CD4-positive, alpha-beta T cell (primary cell): ENCODE measurements at places on chromosomes 3 and 15.
A peak's percentile ranks its signal among the peaks of the same experiment; 100 is the strongest.

DNA sequence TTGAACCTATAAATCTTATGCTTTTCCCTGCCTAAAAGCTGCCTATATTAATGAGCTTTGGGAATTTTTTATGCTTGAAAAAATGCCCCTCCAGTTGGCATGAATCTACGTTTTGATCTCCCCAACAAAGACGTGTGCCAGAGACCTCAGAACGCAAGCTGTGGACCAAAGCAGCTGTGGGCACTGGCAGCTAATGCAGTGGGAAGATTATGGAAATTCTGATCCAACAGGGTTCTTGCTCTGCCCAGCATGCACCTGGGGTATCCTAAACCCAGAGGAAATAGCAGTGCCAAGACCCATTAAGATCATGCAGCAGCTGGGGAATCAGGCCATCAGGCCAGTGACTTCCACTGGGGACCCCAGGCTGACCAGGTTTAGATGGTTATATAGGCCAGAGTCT lies 423.0 kb downstream of the ZBBX start:
- DNase-seq = no peak

DNA sequence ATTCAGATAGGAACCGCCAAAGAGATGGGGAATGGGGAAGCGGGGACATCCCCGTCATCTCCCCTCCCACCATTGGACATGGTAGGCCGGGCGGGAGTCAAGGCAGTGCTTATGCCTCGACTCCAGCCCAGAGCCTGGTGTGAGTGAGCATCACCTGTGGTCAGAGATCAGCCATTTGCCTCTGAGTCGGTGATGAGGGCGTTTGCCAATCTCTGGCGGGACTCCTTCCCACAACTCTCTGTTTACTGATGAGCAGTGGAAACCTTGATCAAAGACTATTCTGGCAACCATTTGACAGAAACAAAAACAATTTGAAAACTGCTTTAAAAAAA lies 63.9 kb upstream of the HES1 start:
- no peak for DNase-seq

- no peak for DNase-seq
Measured at GRCh38 chr15:93716615-93717231, 514.6 kb upstream of the MCTP2 start.

- DNase-seq = no peak
Measured at GRCh38 chr3:65083240-65083639, 395.4 kb upstream of the ADAMTS9 start.

DNA sequence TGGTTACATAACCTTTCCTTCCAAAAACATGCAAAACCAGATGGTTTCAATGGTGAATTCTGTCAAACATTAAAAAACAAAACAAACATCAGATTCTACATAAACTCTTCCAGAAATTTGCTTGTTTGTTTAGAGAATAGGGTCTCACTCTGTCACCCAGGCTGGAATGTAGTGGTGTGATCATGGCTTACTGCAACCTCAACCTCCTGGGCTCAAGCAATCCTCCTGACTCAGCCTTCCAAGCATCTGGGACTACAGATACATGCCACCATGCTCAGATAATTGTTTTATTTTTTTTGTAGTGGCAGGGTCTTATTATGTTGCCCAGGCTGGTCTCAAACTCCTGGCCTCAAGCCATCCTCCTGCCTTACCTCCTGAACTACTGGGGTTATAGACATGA lies 36.1 kb downstream of the FBXL2 start:
- DNase-seq = no peak

GRCh38 chr3:15148614-15149013 lies 49.7 kb upstream of the RBSN start:
- no peak for DNase-seq

- DNase-seq = peak; percentile 17
Measured at GRCh38 chr3:56894881-56895431, 93.2 kb upstream of the ARHGEF3 start.

DNA sequence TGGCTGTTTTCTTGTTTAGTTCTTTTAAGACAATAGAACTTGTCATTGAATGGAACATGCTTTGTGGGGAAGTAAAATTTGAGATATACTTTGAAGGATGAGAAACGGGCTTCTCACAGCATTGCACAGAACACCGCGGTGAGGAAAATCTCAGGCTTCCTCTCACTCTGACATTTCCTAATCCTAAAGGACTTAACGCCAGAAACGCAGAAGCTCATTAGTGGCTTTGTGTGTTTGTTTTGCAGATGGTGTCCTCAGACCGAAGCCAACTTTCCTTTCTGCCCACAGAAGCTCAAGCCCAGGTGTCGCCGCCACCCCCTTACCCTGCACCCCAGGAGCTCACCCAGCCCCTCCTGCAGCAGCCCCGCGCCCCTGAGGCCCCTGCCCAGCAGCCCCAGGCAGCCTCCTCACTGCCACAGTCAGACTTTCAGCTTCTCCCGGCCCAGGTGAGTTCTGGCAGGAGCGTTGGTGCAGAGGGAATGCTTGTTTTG lies 78.9 kb upstream of the BLM start:
- no peak for DNase-seq

DNA sequence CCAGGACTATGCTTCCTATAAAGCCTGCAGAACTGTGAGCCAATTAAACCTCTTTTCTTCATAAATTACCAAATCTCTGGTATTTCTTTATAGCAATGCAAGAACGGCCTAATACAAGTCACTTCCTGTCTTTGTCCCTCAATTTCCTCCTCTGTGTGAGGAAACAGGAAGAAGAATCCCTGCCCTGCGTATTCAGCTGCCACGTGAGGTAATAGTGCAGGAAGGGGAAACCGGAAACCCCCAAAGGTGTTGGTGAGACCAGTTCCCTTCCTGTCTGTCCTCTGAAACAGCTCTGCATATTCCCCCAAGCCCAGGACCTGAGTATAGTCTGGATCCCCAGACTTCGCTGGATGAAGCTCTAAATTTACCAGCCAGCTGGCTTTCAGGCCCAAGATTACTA lies 18.1 kb upstream of the PTPN23 start:
- DNase-seq = no peak

- no peak for DNase-seq
Measured at GRCh38 chr3:75906555-75907112, 121.3 kb upstream of the ZNF717 start.

DNA sequence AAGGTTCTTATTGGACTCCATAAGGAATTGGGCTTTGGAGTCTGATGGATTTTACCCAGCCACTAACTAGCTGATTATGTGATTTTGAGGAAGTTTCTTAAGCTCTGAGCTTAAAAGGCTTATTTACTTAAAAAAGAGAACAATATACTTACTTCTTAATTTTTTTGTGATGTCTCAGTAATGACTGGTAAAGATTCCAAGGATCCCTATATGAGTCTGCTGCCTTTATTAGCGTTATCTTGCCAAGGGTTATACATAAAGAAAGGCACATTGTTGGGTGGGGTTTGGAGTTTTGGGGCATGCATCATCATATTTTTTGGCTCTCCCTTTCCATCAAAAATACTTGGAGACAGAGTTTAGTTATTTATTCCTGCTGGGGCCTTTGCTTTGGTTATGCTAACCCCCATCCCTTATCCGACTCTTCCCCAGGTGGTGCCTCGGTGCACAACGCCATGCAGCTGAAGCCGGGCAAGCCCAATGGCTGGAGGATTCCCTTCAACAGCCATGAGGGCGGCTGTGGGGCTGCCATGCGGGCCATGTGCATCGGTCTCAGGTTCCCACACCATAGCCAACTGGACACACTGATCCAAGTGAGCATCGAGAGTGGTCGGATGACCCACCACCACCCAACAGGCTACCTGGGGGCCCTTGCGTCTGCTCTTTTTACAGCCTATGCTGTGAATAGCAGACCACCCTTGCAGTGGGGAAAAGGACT lies 6.7 kb downstream of the ADPRH start:
- no peak for DNase-seq

DNA sequence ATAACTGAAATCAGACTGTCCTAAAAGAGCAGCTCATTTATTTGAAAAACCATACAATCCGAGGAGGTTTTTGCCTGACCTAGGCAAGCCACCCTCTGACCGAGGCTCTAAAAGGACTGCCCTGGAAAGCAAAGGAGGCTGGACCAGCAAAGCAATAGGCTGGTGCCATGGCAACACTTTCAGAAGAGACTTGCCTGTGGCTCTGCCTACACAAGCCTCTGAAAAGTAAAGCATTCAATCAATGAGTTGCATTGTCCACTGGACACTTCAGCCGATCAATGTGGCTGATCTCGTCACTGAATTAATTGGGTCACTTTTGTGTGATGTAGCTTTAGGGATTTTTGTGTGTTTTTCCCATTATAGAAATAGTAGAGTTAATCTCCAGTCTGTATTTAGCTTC lies 99.1 kb upstream of the SEMA6D start:
- no peak for DNase-seq

DNA sequence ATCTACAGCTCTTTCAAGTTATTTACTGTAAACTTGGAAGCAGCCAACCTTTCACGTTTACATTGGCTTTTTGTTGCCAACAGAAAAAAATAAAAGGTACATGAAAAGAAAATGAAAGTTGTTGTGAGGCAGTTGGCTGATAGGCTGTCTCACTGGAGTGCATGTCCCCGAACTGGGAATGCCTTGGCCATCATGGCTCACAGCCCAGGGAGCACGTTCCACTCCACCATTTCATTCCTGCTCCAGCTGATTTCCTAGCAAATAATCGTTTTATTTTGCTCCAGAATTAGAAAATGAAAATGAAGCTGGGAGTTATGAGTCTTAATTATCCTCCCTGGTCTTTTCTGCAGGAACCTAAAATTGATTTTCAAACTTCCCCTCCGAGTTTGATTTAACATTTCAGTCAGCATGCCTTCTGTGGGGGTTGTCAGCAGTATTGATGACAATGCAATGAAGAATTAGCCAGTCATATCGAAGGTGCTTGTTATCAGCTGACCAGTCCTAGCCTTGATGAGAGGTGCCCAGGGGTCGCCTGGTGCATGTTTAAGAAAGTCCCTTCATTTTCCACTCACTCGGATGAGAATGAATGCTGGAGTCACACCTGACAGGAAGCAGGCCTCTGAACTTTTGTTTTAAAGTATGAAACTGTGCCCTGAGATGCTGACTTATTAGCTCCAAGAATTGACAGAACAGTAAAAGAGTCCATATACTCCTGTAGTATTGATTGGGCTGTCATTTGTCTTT lies 293.7 kb upstream of the TRIM42 start:
- DNase-seq = no peak

DNA sequence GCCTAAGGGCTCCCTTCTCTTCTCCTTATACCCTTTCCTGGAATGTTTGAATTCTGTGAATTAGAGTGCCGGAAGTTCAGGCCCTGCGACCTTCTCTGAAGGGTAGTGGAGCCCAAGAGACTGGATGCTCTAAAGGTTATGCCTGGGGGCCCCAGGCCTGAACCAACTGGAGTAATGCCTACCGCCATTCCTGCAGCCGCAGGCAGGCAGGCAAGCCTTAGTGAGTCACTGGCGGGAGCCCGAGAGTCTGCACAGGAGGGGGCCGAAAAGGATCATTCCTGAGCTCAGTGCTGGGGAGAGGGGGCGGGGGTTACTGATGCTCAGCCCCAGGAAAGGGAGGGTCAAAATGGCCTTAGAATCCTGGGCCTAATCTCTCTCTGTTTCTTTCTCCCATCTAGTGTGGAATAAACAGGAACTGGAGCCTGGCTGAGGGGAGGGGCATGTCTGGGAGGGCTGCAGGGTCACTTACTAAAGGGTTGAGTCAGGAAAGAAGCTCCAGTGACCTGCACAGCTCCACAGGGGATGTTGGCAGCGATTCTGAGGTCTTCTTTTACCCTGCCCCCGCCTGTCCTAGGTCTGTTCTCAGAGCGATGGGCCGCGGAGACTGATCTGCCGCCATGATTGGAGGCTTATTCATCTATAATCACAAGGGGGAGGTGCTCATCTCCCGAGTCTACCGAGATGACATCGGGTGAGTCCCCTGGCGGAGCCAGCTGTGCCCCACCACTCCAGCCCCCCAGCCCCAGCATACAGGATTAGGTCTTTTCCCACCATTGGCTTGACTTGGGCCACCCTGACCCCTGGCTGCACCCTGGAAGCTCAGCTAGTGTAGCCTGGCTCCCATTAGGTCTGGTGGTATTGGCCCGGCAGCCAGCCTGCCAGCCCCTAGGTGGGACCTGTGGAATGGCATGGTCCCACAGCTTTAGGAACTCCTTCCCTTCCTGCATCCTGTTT lies 2.0 kb downstream of the AP2M1 start:
- no peak for DNase-seq

- DNase-seq = peak; percentile 25
Measured at GRCh38 chr3:56754741-56755417, 46.9 kb downstream of the ARHGEF3 start.

DNA sequence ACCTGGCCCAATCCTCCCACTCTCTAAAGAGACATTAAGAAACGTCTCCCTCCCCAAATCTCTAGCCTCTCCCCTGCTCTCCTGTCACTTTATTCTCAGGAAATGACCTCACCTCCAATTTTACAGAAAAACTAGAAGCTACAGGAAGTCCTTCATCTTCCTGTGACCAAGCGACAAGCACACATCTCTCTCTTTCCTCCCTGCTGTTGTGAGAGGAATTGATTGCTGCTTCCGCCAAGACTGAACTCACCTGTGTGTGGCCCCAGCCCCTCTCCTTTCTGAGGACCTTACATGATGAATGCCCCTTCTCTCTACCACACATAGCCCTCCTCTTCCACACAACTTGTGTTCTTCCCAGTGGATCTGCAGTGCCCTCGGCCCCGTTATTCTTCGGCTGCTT lies 18.2 kb downstream of the DNAJB8 start:
- DNase-seq = peak; percentile 20

DNA sequence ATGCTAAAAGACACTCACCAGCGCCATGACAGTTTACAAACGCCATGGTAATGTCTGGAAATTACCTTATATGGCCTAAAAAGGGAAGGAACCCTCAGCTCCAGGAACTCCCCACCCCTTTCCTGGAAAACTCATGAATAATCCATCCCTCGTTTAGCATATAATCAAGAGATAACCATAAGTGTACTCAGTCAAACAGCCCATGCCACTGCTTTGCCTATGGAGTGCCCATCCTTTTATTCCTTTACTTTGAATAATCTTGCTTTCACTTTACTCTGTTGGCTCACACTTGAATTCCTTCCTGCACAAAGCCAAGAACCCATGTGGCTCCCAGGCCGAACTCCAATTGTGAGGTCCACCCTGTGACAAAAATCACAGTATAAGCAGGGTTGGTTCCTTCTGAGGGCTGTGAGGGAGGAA lies 19.1 kb upstream of the FSTL1 start:
- DNase-seq = no peak

DNA sequence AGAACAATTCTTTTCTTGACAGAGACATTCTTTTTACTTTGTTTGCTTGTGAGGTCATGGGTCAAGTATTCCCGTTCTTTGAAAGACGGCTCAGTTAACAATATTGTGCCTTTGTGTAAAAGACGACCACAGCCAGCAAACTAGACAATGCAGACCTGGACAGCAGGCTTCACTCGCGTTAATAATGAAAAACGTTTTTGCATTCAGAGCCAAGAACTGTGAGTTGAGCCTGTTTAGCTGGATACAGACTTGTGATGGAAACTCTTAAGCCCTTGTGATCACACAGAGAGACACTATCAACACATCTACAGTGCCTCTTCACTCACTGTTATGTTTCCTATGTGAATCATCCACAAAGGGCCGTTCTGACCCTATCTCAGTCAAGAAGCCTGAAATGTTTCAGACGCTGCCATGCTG lies 37.3 kb upstream of the CMTM7 start:
- no peak for DNase-seq
